ENCODE measurements at places on chromosomes 5 and 9. TPM values are rescaled to one million over a fixed set of nuclear protein-coding genes. Genes with fewer than 3 reads are reported as not detected.

Gene FBP2
- total RNA-seq, result not detected

Gene PTGER4
- 28.1 TPM for total RNA-seq

Gene TLN1
- 196 TPM for total RNA-seq

Gene RNF208
- total RNA-seq, result 9.3 TPM

Gene ZBTB26
- total RNA-seq, result 6.5 TPM

GRCh38 chr5:92635001-92635461 is 946.0 kb downstream of the NR2F1-AS1 start:
- DNase-seq, result no peak

GRCh38 chr9:89249001-89249400 is 62.0 kb upstream of the CKS2 start:
- DNase-seq, result no peak

Measured in colonic mucosa (tissue), 4 donors.